ENCODE measurements at places on chromosomes 3 and 15. TPM values are rescaled to one million over a fixed set of nuclear protein-coding genes. Genes with fewer than 3 reads are reported as not detected.

MYLK gene
- 41.4 TPM for total RNA-seq

CLRN1 gene
- total RNA-seq: not detected

SKOR1 gene
- not detected for total RNA-seq

APOD gene
- 10.4 TPM for total RNA-seq

FRG2C gene
- not detected for total RNA-seq

CADPS gene
- under 0.01 TPM for total RNA-seq

TSPAN3 gene
- total RNA-seq: 146 TPM

ARGFX gene
- total RNA-seq: not detected

NR2F2 gene
- total RNA-seq: 4.8 TPM

MFSD1 gene
- 48.4 TPM for total RNA-seq

APBA2 gene
- 14.7 TPM for total RNA-seq

PTPRG gene
- total RNA-seq: 14.7 TPM

CYP1A2 gene
- not detected for total RNA-seq

ANKRD63 gene
- total RNA-seq: not detected

ISLR gene
- not detected for total RNA-seq

LMAN1L gene
- total RNA-seq: not detected

MEX3B gene
- total RNA-seq: 0.64 TPM

LEO1 gene
- 20.5 TPM for total RNA-seq

COL6A6 gene
- total RNA-seq: not detected

SNX33 gene
- total RNA-seq: 24.8 TPM

GOLGA8R gene
- total RNA-seq: 0.24 TPM

CAND2 gene
- total RNA-seq: 2.2 TPM

MCF2L2 gene
- total RNA-seq: not detected

TGM4 gene
- total RNA-seq: 0.48 TPM

THPO gene
- total RNA-seq: not detected

SEMA7A gene
- 91.6 TPM for total RNA-seq

VWA5B2 gene
- not detected for total RNA-seq

All from tracheal epithelial cell (primary cell).